ENCODE measurements at places on chromosomes 1 and 21. TPM values are rescaled to one million over a fixed set of nuclear protein-coding genes. Genes with fewer than 3 reads are reported as not detected.

GRCh38 chr1:58143972-58144697, 402.4 kb downstream of the OMA1 start:
- no peak overlapping the region for H3K4me3 ChIP-seq
- H3K4me1 ChIP-seq: no peaks in the 10 kb centered on the region
- no peaks in the 10 kb centered on the region for H3K36me3 ChIP-seq
- no peaks in the 10 kb centered on the region for H3K27me3 ChIP-seq
- DNase-seq: no peak
- no peak overlapping the region for H3K27ac ChIP-seq

GRCh38 chr1:47774986-47775834, 222.0 kb downstream of the TRABD2B start:
- H3K4me3 ChIP-seq: no peak overlapping the region
- H3K36me3 ChIP-seq: no peaks in the 10 kb centered on the region
- no peak for DNase-seq
- H3K27me3 ChIP-seq: no peaks in the 10 kb centered on the region
- H3K27ac ChIP-seq: no peak overlapping the region

DNA sequence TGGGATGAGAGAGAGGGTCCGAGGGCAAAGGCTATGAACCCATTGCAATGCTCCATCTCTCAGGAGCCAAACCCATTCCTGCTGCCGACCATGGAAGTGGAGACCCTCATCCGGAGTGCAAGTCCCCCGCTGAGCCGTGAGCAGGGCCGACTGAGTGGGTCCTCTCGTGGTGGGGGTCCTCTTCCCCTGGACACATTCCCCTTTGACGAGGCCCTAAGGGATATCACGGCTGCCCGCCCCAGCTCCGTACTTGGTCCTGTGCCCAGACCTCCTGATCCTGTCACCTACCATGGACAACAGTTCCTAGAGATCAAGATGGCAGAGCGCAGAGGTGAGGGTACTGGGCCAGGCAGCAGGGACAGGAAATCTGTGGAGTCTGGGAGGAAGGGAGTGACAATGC, 11.0 kb downstream of the HYI start:
- H3K27me3 ChIP-seq: no peaks in the 10 kb centered on the region
- no peak for DNase-seq
- H3K27ac ChIP-seq: no peak overlapping the region
- no peak overlapping the region for H3K4me3 ChIP-seq
- no peaks in the 10 kb centered on the region for H3K4me1 ChIP-seq

DNA sequence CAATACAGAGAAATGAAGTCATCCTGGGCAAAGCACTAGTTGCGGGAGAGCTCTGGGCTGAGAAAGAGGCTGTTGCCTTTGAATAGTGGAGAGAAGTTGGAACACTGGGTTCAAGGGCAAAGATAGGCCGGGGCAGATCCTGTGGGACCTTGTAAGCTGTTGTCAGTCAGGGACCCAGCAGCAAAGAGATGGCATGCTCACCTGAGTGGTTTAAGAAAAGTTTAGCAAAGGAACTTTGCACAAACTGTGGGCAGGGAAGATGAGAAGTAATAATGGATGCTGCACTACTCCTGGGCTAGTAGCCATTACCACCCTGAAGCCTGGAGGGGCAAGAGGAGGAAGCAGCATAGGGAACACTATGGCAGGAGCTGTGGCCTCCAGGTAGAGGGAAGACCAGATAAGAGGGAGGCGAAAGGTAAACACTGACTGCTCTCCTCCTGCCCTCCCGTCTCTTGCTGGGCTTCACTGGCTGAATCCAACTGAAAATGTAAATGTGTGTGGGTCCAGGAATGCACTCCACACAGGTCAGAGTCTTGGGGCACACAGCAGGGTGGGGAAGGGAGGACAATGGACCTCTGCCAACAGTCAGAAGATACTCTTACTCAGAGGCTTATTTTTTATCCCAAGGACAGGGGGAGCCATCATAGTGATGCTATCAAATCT, 129.2 kb downstream of the PLPP3 start:
- H3K27me3 ChIP-seq: no peaks in the 10 kb centered on the region
- no peak overlapping the region for H3K27ac ChIP-seq
- DNase-seq: no peak
- H3K36me3 ChIP-seq: no peaks in the 10 kb centered on the region

Gene MPC2
- total RNA-seq: 105 TPM

DNA sequence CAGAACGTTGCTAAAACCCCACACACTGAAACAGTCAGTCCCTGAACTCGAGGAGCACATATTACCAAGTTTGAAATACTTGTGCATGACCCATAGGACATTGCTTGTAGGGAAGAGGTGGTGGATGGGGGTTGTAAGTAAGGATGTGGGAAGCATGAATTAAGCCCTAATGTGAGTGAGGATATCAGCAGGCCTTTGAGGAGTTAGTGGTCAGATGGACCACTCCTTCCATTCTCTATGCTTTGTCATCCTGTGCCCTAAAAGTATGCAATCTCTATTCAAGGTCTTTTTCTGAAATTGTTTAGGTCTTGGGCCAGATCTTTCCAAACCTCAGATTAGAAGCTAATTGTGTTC, 70.9 kb upstream of the SAMSN1 start:
- no peak overlapping the region for H3K4me3 ChIP-seq
- DNase-seq: no peak
- no peaks in the 10 kb centered on the region for H3K36me3 ChIP-seq
- H3K27ac ChIP-seq: peak overlapping the region; percentile 86
- no peaks in the 10 kb centered on the region for H3K27me3 ChIP-seq

Gene OR1C1
- total RNA-seq: not detected

GRCh38 chr1:226062558-226063223, at the start of gene H3-3A:
TSS of gene H3-3A (plus strand) at chr1:226062716. CDS start at chr1:226064352, 1,636 bp downstream.
- peaks cover 70% of the 10 kb centered on the region for H3K36me3 ChIP-seq
- peak within 1 kb of the TSS; percentile 100 for H3K4me3 ChIP-seq
- peaks cover 35% of the 10 kb centered on the region for H3K4me1 ChIP-seq
- peak within 1 kb of the TSS; percentile 99 for H3K27ac ChIP-seq

Gene SV2A
- total RNA-seq: 0.12 TPM

Measured in MCF 10A (cell line).